ENCODE measurements at places on chromosomes 7 and 10.

GRCh38 chr7:45865594-45866410 lies 7.1 kb downstream of the CCDC201 start:
- no peak for DNase-seq

DNA sequence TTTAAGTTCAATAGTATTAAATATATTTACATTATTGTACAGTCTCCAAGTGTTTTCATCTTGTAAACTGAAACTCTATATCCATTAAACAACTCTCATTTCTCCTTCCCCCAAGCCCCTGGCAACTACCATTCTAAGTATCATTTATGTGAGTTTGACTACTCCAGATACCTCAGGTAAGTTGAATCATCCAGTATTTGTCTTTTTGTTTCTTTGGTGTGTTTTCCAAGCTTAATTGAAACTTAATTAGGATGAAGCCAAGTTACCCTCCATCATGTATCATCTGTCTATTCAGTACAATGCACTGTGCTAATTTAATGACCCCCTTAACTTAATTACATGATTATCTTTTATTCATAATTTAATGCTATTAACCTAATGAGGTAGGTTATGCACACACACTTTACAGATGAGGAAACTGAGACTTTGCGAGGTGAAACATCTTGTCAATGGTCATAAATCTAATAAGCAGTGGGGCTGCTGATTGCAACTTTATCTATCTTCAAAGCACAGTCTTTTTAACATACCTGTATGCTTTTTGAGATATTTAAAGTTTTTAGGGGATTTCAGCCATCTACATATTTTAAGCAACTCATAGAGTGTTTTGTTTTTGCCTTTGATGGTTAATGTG lies 663 bp downstream of the MACC1 start:
- no peak for DNase-seq

- DNase-seq = no peak
Measured at GRCh38 chr7:131955679-131956078, 399.3 kb upstream of the PODXL start.

GRCh38 chr7:132551886-132552285 lies 24.4 kb downstream of the PLXNA4 start:
- no peak for DNase-seq

- no peak for DNase-seq
Measured at GRCh38 chr7:45217358-45217757, 59.8 kb downstream of the RAMP3 start.

DNA sequence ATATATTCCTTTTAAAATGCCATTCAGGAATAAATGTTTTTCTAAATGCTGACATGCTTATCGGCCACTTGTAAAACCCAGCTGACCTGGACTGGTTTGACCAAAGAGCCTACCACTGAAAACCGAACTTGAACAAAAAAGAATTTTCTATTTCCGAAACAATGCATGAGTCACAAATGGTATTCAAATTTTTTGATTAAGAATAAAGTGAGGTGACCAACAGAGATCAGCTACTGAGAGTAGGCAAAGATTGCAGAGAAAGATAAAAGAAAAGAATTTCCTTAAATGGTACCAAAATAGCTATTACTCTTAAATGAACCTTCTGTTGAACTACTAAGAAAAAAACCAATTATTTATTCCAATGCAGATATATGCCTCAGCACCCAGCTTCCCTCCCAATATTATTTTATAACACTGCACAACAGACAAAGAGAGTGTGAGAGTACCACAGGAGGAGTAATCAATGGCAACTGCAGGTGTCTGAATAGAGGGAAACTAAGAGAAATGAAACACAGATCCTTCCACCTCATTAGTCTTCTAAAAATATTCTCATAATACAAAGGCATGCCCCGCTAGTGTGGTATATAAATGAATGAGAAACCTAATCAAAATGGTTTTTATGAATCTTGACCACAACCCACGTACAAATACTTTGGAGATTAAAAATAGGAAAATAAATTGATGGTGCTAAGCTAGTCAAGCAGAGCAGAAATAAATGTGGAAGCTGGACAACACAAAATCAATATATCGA lies 20.1 kb downstream of the OSBPL3 start:
- DNase-seq = no peak

GRCh38 chr7:99123571-99124033 lies 20.3 kb downstream of the SMURF1 start:
- DNase-seq = no peak

GRCh38 chr7:128889121-128889520 lies 21.4 kb downstream of the KCP start:
- DNase-seq = no peak

DNA sequence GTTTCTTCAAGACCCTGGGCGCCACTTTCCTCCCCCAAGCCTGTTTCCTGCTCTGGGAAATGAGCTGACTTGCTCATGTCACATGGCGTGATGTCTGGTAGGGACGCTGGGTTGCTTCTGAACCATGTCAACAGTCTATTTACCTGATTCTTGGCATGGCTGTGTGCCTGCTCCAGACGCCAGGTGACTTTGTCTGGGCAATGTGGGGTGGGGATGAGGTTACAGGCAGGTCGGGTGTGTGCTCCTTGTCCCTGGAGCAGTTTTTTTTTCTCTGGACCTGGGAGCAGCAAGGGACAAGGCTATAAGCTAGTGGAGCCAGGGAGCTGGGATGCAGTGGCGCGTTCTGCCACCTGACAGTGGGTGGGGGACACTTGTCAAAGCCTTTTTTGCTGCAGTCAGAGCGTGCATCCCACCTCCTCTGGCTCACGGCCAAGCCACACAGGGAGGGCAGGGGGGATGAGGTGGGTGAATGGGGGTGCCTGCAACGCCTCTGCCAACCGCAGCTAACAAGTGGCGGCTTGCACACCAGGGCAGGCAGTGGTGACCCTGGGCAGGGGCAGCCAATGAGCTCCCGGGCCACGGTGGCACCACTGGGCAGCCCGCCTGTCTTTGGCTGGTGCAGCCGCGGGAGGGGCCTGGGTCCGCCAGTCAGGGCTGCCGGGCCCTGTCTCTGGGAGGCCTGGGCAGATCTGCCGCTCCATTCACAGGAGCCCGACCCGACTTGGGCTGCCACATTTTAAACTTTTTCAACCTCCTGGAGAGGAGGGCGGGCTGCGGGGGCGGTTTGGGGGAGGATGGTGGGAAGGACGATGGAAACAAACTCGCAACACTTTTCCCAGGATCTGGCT lies 22.9 kb downstream of the DNAJB12 start:
- DNase-seq = peak; percentile 79

- no peak for DNase-seq
Measured at GRCh38 chr7:151925446-151926335, 30.6 kb upstream of the GALNTL5 start.

GRCh38 chr10:76393875-76394706 lies 962.7 kb downstream of the LRMDA start:
- no peak for DNase-seq

GRCh38 chr10:34813626-34814222 lies 1.4 kb downstream of the PARD3 start:
- no peak for DNase-seq

DNA sequence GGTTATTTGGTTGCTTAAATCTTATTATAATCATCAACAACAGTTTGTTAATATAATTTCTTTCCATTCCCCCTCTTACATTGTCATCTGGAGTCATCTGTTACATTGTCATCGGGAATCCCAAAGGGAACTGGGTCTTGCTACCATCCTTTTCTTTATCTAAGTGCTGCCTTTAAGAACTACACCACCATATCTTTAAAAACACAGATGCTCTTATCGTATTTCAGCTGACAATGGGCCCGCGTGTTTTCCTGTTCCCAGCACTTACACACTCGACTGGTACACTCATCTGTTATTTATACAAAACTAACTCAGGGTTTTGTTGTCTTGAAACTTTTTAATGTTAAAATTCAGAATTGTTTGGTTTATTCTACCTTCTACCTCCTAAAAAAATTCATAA lies 256.2 kb upstream of the MGMT start:
- DNase-seq = no peak

GRCh38 chr10:71837098-71837827 lies 13.8 kb downstream of the PSAP start:
- DNase-seq = no peak

- peak; percentile 28 for DNase-seq
Measured at GRCh38 chr10:11225935-11226334, 208.3 kb downstream of the CELF2 start.

DNA sequence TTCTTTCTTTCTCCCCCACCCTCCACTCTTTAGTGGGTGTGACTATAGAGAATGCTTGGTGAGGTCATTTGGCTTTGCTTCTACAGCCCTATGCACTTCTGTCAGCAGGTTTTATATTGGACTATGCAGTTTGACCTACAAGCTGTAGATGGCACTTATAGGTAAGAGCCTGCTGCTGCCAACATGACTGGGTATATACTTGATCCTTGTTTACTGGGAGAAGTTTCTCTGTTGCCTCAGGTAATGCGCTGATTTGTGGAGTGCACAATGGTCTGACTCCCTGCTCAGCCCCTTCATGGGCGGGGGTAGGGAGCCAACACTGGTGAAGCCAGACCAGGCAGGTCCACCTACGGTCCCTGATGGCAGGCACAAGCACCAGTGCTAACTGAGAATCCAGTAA lies 33.7 kb upstream of the C7orf33 start:
- no peak for DNase-seq

DNA sequence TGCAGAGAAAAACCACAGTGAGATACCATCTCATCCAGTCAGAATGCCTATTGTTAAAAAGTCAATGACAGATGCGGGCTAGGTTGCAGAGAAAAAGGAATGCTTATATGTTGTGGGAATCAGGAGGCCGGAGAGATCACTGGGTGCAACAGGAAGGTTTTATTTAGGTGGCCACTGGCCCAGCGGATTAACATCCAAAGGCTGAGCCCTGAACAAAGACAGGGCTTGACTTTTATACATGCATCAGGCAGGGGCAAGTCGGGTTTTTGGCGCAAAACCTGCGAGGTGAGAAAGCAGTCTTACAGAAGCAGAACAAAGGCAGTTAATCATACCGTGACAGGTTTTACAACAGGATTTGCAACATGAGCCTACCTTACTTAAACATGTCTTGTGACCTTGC lies 620 bp downstream of the ZNF117 start:
- no peak for DNase-seq

- DNase-seq = no peak
Measured at GRCh38 chr10:118924493-118924892, 105.0 kb upstream of the NANOS1 start.

- no peak for DNase-seq
Measured at GRCh38 chr10:117597216-117597615, 54.7 kb downstream of the EMX2 start.

Measured in NCI-H524 (cell line).